ENCODE measurements at places on chromosomes 7 and 10. TPM values are rescaled to one million over a fixed set of nuclear protein-coding genes. Genes with fewer than 3 reads are reported as not detected.

DNA sequence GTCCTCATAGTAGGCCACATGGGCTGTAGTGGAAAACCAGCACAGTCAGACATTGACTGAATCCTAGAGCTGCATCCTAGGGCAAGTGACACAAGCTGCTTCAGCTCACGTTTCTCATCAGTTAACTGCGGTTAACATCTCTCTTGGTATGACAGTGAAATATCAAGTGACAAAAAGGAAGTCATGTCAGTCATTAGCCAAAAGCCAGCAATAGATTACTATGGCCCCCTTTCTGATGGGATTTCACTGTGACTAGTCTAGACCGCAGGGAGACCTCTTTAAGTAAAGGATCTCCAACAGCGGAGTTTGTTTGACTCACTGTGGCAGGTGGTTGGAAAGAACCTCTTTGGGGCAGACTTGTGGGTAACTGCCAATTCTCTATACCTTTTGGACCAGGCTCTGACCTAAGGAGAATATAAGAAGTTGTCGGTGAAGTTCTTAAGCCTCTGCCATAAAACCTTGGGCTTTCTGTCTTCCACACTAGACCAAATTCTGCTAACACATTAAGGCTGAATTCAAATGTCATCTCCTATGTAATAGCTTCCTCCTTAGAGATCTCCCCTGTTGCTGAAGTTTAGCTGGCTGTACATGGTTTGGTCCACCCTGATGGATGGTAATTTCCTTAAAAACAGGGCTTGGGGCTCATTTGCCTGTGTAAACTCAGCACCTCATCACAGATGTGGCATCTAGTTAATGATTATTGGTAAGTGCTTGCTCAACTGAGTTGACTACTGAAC lies 115.3 kb downstream of the SGMS1 start:
- no peak for DNase-seq

GRCh38 chr7:84060760-84061261 lies 133.8 kb downstream of the SEMA3A start:
- no peak for DNase-seq

The CCDC172 gene
- total RNA-seq: not detected

The PNLIP gene
- 2.7 TPM for total RNA-seq

DNA sequence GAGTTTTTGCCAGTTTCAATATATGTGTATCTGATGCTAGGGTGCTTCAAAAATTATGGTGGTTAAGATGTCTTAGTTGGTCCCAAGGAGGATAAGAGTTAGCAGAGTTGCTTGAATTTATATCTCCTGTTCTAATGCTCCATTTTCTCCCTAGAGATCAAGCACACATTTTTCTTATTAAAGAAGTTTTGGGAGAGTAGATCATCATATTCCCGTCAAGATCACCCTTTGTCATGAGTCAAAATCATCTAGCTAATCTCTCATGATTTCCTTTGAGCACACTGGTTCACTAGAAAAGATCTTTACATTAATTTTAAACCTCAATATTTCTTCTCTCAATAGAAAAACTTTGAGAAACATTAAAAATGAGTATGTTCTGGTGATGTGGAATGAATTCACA lies 429.9 kb upstream of the SEMA3A start:
- no peak for DNase-seq

DNA sequence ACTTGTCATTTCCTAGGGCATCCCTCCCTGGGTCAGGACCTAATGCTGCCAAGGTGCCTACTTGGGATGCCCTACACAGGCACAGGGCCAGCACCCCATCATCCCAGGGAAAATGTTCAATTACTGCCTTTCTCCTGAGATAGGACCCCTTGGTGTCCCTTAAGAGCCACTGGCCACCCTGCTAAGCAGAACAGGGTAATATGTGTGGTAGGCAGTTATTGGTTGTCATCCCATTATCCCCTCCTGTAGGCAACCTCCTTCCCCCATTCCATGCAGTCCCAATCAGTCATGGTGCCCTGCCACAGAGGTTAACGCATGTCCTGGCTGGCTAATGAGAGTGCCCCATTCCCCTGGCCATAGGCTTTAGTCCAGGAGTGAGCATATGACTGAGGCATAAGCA lies 53.2 kb downstream of the PRLHR start:
- DNase-seq: no peak

The CDHR3 gene
- 5.1 TPM for total RNA-seq
